NB4 (cell line): ENCODE measurements at places on chromosomes 2 and 18.
A peak's percentile ranks its signal among the peaks of the same experiment; 100 is the strongest.

- DNase-seq: no peak
Measured at GRCh38 chr2:100834221-100834620, 14.3 kb downstream of the NPAS2 start.

DNA sequence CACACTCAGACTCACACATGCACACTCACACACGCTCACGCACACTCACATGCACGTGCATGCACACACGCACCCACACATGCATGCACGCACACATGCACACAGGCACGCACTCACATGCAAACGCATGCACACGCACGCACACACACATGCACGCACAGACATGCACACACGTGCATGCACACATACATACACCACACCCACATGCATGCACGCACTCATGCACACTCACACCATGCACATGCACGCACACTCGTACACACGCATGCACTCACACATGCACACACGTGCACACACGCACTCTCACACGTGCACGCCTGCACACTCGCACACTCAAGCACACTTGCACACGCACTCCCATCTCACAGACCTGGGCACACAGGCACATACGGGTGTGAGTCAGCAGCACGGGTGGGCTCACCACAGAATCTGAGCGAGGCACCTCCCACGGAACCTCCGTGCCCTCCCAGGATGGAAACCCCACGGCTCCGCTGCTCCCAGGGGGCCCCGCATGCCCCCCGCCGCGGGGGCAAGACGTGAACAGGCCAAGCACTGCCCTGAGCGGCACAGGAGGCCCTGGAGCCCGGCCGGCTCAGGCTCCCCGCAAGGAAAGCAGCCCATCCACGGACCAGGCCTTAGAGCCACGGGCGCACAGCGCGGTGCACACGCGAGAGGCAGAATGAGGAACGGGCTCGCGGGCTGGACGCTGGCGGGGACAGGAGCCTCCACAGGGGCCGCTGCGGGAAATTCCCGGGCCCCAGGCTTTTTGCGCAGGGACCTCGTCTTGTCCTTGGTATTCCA lies 8.4 kb upstream of the KCNG2 start:
- no peak for DNase-seq

DNA sequence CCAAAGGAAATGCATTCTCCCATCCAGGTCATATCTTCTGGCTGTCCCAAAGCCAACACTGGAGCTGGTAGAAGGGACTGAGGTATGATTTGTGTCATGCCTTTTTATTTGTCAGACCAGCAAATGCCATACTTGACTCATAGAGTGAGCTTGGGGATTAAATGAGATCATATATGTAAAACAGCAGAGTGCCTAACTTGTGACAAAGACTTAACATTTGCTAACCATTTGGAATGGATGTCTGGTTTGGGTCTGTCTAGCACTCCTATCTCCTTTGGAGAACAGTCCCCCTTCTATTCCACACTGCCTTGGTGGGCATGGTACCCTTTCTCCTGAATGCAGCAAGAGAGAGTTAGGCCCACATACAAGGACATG lies 128.5 kb upstream of the LGALSL start:
- no peak for DNase-seq

DNA sequence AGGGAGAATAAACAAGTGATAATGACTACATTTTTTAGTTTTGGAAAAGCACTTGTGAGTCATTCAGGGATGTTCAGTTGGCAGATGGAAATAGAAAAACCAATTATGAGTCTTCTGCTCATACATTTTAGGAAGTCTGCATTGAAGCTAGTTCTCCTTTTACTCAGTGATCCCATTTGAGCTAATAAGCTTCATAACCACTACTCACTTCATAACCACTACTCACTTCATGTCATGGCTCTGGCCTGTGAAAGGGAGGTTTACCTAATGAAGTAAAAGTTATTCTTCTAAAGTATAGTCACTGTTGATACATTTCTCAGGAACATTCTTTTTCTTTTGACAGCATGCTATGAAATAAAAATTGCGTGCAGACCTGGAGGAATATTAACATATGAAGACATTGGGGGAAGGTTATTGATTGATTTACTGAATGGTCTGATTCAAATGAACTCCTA lies 948.7 kb downstream of the TSN start:
- DNase-seq: no peak

DNA sequence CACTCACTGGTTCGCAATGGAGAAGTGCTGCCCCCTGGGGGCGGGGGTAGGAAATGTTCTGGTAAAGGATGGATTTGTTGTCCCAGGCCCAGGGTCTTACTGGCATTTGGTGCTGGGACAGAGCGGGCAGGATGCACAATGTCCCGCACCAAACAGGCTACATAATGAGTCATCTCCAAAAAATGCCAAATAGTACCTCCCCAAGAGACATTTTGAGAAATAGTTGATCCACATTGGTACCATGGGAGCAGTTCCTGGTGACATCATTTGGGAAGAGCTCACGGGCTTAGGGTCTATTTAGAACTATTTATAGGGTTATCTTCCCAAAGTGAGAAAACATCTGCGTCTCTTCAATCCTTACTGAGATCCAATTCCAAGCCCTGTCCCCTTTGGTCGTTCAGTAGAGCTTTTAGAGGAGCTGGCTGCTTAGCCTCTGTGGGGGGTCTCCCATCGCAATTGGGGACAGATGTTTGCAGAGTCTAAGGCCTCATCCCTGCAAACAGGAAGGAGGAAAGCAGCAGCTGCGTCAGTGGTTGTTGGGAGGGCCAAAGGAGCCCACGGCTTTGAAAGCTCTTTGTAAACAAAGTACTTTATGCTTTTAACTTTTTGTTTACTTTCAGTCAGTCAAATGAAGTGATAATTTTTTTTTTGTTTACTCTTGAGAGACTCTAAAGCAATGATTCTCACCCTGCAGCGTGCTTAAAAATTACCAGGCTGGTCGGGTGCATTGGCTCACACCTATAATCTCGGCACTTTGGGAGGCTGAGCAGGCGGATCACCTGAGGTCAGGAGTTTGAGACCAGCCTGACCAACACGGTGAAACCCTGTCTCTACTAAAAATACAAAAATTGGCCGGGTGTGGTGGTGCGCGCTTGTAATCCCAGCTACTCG lies 49.3 kb downstream of the GREB1 start:
- DNase-seq: peak; percentile 84

GRCh38 chr2:50615291-50615690 lies 416.6 kb downstream of the NRXN1 start:
- no peak for DNase-seq

DNA sequence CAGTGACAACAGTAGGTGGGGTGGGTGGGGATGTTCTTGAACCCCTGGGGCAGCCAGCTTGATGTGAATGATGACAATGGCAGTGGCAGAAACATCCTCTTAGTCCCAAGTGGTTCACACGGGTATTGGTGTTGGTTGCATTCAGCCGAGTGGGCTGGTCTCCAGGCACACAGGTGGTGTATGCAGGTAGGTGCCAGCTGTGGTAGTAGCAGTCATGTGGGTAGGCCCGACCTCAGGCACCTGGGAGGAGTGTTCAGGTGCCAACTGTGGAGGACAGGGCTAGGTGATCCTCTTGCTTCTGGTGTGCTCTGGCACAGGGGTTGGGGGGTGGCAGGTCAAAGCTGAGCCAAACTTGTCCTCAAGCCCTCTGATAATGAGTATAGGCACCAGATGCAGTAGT lies 327.6 kb upstream of the CYP26B1 start:
- DNase-seq: no peak

DNA sequence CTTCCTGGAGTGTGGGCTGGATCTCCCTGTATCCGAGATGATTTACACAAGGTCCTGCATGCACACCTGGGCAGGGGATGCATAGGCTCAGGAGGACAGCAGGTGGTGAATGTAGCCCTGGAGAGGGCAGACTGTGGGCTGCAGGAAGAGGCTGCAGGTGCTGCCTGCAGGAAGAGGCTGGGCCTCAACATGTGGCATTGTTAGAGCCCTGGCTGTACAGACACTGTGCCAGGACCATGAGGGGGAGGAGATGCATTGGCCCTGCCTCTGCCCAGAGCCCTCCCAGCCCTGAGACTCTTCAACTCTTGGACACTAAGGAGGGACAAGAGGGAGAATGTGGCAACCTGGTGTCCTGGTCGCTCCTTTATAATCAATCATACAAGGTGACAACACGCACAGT lies 392.8 kb downstream of the TNS1 start:
- no peak for DNase-seq

GRCh38 chr18:13435586-13436333 lies 217.2 kb downstream of the LDLRAD4 start:
- no peak for DNase-seq

DNA sequence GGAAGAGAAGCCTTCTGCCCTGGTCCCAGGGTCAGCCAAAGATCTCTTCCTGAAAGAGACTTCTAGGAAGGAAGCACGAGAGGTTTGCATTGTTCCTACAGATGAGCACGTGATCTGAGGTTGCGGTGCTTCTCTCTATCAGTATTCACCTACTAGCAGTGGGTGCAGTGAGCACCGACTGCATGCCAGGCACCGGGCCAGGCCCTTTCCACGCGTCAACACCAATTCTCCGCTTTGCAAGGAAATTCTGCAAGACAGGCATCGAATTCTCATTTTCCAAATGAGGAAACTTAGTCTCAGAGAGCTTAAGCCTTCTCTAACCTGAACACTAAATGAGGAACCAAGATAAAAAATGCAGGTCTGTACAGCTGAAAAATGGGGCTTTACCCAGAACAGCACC lies 151.5 kb upstream of the MYCN start:
- no peak for DNase-seq

DNA sequence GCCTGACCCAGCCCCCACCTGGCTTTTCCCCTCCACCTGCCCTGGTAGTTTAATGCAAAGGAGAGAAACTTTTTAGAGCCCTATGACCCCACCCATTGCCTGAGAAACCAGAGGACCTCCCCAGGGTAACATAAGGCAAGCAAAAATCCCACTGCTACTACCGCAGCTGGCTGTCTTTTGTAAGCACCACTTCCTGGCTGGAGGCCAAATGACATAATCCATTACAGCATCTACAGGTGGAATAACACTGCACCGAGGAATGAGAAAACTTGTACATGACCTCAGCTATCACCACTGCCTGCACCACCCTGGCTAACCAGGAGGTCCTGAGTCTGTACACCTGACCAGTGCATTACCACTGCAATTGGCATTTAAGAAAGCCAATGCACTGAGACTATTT lies 149.6 kb upstream of the GALNT5 start:
- peak; percentile 8 for DNase-seq

GRCh38 chr2:171923206-171923605 lies 945 bp downstream of the HAT1 start:
- peak; percentile 55 for DNase-seq

GRCh38 chr2:235542733-235543127 lies 48.9 kb downstream of the AGAP1 start:
- DNase-seq: no peak

- DNase-seq: peak; percentile 84
Measured at GRCh38 chr2:169038338-169038757, 7.2 kb upstream of the ABCB11 start.

DNA sequence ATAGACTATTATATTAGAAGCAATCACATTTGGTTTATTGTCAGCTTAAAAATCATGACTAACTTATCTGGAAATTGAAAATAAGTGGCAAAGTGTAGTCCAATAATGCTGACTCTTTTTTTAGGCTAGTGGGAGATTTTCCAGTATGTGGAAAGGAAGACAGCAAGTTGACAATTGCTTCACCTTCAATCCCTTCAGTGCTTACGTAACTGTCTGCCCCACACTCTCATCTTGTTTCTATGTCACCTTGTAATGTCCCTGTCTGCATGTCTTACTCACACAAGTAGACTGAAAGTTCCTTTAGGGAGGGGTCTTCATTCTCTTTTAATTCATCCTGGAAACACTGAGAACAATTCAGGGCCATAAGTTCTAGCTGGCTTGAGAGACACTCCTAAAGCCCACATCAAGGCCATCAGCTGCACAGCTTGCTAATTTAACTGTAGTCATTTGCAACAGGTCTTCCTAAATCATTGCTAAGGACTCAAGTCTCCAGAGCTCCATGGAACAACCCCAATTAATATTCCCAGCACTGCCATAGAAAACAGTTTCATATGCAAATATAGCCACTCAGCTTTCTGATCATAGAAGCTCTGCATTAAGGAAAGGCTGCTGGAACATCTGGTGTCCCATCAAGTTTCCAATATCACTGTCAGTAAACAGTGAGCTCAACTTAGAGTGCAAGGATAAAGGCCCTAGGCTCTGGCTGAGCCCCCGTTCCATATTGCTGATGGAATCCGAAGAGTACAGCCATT lies 230.5 kb downstream of the ETAA1 start:
- no peak for DNase-seq

- DNase-seq: peak; percentile 87
Measured at GRCh38 chr2:84881581-84882413, 913 bp upstream of the TRABD2A start.

GRCh38 chr2:122081751-122082150 lies 326.3 kb downstream of the TSN start:
- no peak for DNase-seq

GRCh38 chr2:240220371-240220770 lies 79.9 kb upstream of the OTOS start:
- DNase-seq: no peak

- no peak for DNase-seq
Measured at GRCh38 chr2:128781585-128782385, 463.1 kb upstream of the HS6ST1 start.

- DNase-seq: no peak
Measured at GRCh38 chr2:26542194-26542455, 64.2 kb upstream of the OTOF start.

GRCh38 chr2:239884875-239885274 lies 140.3 kb downstream of the NDUFA10 start:
- no peak for DNase-seq
